Stimulated activated CD4-positive, alpha-beta T cell treated with anti-CD3 and anti-CD28 coated beads, Interleukin-15, amount 100 ng/mL, for 48 hours (primary cell): ENCODE measurements at places on chromosomes 2 and 18.
A peak's percentile ranks its signal among the peaks of the same experiment; 100 is the strongest.

- DNase-seq = no peak
Observed at GRCh38 chr2:199278099-199278498, 179.6 kb downstream of the SATB2 start.

GRCh38 chr2:207244971-207245925 lies 79.5 kb upstream of the KLF7 start:
- DNase-seq = no peak

GRCh38 chr18:24010673-24011072 lies 3.9 kb upstream of the TTC39C start:
- no peak for DNase-seq

DNA sequence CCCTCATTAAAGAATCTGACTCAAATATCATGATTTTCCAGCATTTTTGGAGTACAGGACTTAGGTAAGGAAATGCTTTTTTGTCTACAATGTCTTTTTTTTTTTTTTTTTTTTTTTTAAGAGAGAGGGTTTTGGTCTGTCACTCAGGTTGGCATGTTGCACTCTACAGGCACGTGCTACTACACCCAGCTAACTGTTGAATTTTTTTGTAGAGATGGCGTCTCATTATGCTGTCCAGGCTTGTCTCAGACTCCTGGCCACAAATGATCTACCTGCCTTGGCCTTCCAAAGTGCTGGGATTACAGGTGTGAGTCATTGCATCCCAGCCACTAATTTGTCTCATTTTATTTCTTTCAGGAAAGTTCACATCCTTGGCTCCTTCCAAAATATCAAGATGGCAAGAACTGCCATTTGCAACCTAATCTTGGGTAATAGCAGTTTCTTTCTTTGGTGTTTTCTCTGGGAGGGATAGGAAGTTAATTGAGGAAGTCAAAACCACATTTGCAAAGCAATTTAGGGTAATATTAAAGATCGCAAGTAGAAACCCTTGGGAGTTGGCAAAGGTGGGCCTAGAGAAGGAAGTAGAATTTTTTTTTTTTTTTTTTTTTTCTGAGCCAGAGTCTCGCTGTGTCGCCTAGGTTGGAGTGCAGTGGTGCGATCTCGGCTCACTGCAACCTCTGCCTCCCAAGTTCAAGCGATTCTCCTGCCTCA lies 15.5 kb downstream of the PNO1 start:
- no peak for DNase-seq

GRCh38 chr18:2970772-2971659 lies 41.9 kb downstream of the LPIN2 start:
- no peak for DNase-seq

DNA sequence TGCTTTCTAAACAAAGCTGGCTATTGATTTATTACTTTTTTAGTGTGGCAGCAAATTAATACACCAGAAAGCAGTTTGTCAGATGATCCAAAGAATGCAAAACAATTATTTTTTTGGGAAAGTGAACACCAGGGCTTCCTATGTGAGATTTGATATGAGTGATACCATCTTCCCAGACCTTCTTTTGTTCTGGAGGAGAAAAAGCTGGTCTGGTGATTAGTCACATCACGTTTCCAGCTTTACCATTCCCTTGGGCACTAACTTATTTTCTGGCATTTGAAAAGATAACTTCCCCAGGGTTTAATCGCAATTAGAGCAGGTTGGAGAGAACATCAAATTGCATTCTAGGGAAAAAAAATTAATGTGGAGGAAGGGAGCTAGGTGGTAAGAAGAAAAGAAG lies 182.9 kb upstream of the TANK start:
- no peak for DNase-seq

DNA sequence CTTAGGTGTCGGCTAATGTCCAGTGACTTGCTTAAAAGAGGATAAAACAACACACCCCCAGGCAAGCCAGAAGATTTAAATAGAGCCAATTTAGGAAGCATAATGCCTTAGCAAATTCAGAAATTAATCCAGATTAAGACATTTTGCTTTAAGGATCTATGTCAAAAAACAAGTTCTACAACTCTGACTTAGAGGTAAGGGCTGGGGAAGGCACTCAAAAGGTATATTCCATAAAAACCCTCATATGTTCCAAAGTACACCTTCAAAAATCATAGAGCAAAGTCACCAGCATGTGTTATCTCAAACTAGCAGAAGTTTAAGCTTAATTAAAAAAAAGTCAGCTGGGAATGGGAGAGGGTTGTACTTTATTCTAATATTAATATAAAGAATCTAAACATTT lies 206.4 kb downstream of the NOL4 start:
- DNase-seq = no peak

GRCh38 chr2:173750353-173750801 lies 214.8 kb downstream of the SP3 start:
- DNase-seq = no peak

GRCh38 chr2:231359948-231360347 lies 35.6 kb upstream of the B3GNT7 start:
- DNase-seq = no peak

DNA sequence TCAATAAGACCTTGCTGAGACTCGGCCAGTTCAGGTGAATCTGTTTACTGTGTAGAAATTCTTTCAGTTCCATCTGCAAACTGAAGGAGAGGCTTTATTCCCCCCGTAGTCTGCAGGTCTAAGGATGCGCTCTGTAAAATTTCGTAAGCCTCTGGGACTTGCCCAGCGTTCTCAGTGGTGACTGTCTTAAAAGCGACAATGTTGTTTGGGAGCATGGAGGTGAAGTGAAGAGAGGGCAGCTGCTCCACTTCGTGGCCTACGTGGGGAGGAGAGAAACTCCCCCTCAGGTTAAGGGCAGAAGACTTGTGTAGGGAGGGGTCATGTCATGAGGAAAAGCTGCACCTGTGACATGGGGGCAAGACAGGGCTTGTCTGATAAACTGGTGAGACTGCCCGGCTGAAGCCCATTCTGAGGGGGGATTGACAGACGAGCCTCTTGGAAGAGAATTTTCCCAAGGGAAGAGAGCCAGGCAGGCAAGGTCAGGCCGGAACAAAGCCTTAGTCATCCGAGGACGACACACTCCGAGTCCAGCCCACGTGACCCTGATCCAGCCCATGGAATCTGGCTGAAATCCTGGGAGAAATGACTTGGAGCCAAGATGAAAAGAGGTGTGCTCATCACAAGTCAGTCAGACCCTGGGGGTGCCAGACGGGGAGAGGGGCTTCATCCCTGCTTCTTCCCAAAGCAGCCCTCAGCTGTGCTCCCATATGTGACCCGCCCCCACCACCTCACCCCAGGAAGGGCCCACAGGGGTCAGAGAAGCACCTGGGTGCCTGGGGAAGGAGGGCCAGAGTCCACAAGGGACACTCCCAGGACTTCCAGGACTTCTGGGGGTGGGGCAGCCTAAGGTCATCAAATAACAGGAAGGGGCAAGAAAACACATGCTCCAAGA lies 88.5 kb upstream of the SH3BP4 start:
- DNase-seq = no peak

GRCh38 chr2:149690825-149691224 lies 103.2 kb upstream of the MMADHC start:
- DNase-seq = no peak

DNA sequence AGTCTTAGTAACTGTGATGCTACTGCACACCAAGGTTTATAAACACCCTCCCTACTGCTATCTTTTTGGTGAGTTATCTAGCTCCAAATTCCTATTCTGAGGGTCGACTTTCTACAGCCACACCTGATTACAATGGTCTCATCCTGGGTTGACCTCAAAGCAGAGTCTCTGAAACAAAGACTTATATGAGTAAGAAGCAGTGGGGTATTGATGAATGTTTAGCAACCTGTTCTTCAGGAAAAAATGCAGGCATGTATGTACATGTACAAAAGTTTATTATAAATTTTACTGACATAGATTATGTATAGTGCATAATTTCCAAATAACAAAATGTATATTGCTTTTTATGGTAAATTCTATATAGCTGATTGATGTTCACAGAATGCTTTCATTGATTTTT lies 51.6 kb upstream of the FMNL2 start:
- no peak for DNase-seq

- DNase-seq = no peak
Observed at GRCh38 chr2:127012215-127012614, 94.7 kb downstream of the BIN1 start.

DNA sequence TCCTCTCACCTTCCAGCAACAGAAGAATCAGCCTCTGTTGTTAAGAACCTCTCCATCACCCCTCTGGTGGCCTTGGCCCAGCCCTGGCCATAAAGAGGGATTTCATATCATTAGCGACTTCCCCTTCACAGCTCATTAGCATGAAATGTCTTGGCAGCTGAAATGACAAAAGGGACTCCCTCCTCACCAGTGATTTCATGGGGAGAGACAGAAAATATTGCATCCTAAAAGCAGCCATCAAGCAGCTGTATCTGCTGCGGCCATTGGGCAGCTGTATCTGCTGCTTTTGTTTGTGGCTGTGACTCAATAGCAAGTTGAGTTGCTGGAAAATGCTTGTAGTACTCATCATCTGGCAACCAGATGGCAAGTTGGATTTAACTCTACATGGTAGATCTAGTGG lies 105.9 kb upstream of the RMDN2 start:
- no peak for DNase-seq

GRCh38 chr2:239751679-239752355 lies 273.3 kb downstream of the NDUFA10 start:
- DNase-seq = peak; percentile 18

DNA sequence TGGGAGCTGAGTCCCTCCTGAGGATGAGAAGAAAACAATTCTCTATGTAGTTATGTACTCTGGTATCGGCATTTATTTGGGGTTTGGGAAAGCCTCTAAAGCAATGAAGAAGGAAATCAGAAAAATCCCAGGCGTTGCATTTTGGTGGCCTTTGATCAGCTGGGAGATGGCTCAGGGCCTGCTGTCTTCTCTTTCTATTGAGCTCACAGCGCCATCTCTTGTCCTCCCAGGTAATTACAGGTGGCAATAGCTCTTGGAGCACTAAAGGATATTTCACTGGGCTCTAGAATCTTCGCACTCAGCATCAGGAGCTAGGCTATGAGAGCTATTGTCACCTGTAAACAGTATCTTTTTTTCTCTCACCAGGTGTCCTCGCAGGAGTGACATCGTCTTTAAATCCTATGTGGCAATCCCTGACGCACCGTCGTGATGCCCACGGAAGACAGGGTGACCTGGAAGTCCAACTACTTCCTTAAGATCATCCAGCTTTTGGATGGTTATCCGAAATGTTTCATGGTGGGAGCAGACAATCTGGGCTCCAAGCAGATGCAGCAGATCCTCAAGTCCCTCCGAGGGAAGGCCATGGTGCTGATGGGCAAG lies 76.1 kb upstream of the PMAIP1 start:
- peak; percentile 44 for DNase-seq

DNA sequence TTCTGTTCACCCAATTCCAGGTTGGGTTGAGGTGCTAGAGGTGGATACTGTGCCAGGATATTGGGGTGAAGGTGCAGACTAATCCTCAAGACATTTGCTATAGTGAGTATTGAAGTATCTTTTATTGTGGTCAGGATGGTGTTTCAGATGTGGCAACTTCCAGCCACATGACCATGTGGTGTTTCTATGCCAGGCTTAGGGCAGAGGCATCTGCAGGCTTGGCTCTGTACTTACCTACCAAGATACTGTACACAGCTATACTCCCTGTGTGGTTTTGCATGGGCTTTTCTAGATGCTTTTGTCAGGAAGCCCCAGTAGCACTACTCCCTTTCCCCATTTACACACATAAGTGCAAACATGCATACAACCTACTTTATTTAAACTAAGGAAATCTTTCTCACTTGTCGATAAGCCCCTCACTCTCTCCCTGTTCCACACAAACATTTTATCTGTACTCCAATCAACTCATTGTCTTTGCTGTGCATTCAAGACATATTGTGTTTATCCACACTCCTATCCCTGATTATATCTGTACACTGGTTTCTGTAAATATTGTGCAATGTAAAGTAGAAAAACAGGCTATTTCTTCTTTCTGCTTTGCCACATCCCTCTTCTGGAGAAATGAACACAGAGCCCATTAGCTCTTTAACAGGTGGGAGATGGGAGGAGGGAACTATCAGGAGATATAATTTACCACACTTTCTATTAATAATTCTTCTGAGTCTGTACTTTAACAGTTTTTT lies 12.3 kb downstream of the ARL6IP6 start:
- DNase-seq = no peak

GRCh38 chr18:57208047-57208446 lies 61.2 kb downstream of the BOD1L2 start:
- no peak for DNase-seq

DNA sequence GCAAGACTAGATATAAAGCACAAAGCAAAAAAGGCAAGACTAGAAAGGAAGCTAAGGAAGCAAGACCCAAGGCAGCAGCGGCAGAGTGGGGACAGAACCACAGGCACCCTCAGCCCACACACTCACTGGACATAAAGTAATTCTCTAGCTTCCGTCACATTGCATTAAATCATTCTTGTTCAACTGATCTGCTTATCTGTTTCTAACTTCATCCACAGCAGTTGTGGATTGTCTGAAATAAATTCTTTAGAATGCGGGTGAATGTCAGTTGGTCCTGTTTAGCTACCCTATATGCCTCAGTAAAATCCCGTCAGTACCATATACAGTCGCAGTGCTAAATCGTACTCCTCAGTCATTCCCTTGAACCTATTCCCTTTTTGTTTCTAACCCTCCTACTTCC lies 183.2 kb upstream of the SLC39A10 start:
- DNase-seq = no peak

GRCh38 chr2:52805901-52806410 lies 961.6 kb upstream of the CHAC2 start:
- no peak for DNase-seq

GRCh38 chr18:65659312-65659711 lies 91.5 kb upstream of the CDH7 start:
- DNase-seq = no peak

GRCh38 chr2:202555356-202555755 lies 79.4 kb upstream of the FAM117B start:
- DNase-seq = peak; percentile 6

DNA sequence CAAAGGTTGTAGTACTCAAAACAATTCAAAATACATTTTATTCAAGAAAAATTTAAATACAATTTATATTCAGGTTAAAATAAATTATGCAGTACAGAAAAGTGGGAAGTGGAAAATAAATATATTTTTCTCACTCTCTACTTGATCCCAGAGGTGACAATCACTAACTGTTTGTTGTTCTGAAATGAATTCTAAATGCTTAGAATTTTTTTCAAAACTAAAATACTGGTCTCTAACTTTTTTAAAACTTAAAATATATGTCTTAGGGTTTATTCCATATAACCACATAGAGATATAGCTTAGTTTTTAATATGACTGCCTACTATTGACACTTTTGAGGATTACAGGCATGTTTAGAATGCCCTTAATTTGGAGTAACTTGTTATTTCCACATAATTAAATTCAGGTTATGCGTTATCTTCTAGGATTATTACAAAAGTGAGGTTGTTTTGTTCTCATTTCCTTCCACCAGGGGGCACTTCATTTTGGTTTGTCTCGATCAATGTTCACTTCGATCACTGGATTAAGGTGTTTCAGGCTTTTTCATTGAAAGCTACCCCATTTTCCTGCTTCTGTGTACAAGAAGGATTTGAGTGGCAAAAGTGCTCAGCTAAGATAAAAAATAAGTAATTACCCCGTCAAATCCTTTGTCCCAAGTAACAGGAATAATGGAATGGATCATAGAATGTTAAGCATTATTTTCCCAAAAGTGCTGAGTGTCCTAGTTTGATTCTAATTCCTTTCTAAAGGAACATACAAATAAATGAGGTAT lies 27.1 kb upstream of the TFPI start:
- peak; percentile 6 for DNase-seq
